Stimulated activated CD8-positive, alpha-beta memory T cell treated with anti-CD3 and anti-CD28 coated beads, Interleukin-7, amount 100 ng/mL, for 1 hour (primary cell): ENCODE measurements at places on chromosomes 4 and X.

DNA sequence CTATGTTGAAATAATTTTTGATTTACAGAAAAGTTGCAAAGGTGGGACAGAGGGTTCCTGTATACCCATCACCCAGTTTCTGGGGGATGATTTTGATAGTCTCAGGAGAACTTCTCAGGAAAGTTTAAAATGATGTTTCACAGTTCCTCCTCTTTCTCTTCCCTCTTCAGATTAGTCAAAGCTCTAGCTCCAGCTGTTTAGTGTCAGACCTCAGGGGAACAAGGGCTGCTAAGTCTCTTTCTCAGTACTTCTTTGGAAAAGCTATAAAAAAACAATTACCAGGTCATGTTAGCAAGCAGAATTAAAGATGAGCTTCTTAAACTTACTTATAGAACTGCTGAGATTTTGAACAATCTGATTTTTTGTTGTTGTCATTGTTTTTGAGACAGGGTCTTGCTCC is 12.2 kb downstream of the IL13RA1 start:
- DNase-seq: no peak

- DNase-seq: no peak
Measured at GRCh38 chr4:10891866-10892265, 207.3 kb upstream of the CLNK start.

DNA sequence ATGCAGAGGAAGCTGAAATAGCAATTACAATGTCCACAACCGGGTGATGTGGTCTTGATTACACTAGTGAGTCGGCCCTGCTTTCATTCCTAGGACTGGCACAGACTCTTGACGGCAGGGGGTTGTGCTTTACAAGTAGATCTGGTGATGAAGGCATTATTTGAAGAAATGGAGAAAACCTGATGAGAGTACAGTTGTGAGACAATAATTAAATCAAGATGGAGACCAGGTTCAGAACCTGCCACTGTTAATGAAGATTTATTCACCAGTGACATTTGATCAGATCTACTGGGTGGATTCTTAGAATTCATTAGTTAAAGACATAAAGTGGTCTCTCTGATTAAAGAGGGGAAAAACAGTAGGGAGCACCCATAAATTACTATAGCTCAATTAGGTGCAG is 747.2 kb downstream of the STPG2 start:
- no peak for DNase-seq

DNA sequence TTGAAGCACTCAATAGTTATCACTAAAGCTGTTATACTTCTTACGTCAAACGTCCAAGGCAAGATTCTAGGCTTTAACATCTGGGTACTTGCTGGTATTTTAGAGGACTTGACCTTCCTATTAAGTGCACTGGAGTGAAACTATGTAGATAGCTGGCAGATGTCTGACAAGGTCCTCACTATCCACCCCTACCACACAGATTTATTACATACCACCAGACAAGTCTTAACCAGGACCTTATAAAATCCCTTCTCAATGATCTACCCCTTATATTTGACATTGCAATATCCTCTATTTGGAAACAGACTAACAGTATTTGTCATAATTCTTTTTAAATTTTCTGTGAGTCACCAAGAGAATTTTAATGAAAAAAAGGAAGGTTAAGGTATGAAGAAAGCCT is 78.8 kb downstream of the PDGFC start:
- no peak for DNase-seq

DNA sequence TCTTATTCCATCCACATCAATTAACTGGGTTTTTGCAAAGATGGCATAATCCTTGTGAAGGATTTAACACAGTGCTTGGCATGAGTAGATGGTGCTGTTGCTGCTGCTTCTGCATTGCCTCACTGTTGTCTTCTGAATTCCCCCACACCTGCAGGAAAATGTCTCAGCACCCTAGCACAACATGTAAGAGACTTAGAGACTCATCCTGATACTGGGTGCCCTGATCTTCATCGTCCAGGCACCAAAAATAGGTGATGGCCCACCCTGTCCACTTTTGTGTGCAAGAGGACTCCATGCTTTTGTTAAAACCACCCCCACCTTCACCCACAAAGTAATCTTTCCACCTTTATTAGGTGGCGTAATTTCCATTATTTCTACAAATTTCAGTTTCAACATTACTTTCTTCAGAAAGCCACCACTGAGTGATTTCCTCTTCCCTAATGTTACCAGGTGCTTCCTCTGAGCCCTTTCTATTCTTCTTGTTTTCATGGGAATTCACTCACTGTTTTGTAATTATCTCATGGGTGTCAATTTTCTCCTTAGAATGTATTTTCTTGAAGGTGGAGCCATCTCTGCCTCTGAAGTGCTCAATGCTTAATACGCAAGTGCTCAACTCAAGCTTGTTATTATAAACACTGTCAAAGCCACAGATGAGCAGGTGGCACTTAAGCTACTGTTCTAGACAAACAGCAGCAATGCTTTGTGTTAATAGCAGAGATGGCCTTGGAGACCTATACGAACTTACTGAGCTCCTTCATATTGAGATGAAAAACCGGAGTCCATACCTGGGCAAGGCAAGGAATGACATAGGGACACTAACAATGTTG is 89.5 kb downstream of the HS3ST1 start:
- no peak for DNase-seq

GRCh38 chr4:80532674-80533333 is 197.3 kb downstream of the CFAP299 start:
- DNase-seq: no peak

GRCh38 chrX:30892591-30892990 is 3.5 kb upstream of the TAB3 start:
- DNase-seq: no peak

DNA sequence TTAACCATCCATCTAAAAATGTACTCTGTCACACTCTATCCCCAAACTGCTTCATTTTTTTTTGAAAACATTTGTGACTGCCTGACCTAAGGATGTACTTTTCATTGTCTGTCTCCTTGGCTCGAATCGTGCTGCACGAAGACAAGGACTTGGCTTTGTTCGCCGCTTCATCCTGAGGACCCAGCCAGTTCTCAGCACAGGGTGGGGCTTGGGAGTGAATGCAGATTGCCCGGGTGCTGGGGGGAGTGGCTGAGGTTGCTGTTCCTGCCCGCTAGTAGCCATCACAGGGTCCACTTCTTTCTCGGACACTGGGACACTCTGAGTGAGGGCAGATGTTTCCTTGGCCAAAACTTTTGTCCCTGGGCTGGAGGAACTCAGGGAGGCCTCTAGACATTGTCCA is 70.1 kb upstream of the CLCN4 start:
- no peak for DNase-seq

- no peak for DNase-seq
Measured at GRCh38 chrX:10923466-10923865, 187.7 kb upstream of the HCCS start.

GRCh38 chr4:2277956-2278355 is 16.0 kb upstream of the MXD4 start:
- no peak for DNase-seq

DNA sequence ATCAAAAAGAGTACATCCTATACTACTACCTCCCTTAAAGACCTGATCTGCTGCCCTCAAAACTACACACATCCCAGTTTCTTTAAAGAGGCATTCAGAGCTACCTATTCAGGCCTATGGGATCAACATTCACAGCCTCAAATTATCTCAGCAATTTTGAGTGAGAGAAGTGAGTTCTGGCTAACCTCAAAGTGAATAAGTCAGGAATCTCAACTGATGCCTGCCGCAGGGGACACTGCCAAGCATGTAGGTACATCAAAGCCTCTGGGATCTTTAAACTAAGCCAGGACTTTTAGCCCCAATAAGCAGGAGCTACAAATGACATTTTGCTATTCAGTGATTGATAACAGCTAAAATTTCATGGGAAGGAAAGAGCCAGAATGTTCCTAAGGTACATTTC is 11.6 kb downstream of the GRPR start:
- no peak for DNase-seq

DNA sequence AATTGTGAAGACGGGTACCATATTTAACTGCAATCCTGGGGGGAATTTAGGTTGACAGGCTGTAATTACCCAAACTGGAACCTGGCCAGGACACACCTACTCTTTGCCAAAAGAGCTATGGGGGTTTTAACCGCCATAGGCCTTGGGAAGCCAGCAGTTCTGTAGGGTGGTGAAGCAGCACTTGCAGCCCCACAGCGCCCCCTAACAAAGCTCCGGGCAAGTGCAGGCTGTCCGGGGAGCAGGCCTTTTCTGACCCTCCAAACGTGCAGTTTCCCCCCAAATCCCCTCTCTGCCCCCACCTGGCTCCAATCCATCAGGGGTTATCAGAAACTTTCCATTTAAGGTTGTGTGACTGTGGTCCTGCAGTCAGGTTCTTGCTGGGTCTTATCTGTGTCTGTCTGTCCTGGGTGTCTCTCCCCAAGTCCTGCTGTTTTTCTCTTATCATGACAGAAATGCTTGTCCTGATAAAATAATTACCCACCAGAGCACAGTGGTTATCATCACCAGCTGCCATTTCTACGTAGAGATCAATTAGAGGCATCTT is 350.9 kb downstream of the MID1IP1 start:
- no peak for DNase-seq

DNA sequence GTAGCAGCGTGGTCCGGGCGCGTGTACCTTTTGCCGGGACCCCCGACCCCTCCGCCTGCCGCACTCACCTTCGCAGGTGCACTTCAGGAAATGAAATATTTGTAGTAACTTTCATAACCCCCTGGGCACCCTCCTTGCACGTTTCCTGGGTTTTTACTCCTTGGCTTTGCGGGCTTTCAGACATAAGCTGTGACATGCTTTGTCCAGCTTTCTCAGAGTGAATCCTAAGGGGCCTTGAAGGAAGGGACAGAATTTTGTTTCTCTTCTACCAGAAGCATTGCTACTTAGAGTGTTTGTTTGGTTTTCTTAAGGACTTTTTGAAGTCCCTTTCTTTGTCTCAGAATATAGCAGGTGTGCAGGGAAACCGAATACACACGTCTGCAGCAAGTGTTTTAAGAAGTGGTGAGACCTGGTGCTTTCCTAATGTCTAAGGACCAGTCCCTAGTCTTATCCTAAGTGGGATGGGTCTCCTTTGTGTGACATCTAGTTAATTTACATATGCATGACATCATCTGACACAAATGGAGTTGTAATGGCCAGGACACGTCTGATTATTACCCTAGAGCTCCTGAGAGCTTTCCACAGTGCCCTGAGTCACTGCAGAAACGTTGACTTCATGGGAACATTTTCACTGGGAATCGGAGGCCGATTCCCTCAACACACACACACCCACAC is 1.3 kb downstream of the FAM149A start:
- DNase-seq: no peak

DNA sequence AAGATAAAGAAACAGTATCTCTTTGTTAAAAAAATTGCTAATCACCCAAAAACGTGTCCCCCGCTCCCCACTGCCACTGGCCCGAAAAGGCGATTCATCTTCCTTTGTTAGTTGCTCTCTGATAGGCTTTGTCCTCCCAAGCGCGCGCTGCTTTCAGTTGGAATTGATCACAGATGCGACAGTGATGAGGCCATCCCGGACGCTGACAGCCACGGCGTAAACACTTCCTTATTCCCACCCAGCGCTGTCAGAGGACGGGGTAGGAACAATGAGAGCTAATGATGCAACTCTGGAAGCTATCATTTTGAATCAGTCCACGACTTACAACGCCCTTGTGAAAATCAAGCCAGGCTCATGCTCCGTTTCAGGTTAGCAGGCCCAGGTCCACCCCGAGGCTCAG is 21.4 kb downstream of the SOD3 start:
- DNase-seq: no peak

DNA sequence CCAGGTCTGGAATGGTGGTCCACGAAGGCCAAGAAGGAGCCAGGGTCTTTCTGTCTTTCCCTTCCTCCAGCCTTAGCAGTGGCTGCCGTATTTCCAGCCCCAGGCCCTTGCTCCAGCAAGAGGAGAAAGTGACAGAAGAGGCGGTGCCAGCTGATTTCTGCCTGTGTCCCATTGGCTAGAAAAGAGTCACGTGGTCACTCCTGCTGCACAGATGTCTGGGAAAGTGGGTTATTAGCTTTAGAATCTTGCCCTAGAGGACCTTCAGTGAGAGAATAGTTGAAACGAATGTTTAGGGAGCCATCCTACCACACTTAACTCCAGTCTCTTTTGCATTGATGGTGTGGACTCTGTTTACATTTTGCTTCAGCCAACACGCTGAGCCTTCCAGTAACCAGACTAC is 99.3 kb upstream of the BCOR start:
- no peak for DNase-seq

GRCh38 chr4:79852305-79852730 is 220.7 kb downstream of the ANTXR2 start:
- no peak for DNase-seq

GRCh38 chrX:117752745-117753144 is 363.9 kb downstream of the KLHL13 start:
- DNase-seq: no peak

GRCh38 chr4:38661371-38661770 is 2.6 kb upstream of the KLF3 start:
- no peak for DNase-seq

DNA sequence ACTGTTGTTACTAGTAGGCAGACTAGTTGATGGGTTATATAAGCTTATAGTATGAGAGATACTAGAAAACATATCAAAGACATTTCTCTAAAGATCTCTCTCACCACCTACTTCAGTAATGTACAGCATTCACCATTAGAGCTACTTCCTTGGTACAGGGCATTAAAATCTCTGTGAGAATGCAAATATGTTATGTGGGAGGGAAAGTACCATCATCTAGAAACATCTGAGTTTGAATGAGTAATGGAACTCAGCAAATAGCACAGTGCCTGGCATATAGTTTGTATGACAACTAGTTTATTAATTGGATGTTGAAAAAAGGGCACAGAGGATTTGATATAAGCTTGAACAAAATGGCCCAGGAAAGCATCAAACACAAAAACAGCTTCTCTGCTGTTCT is 211.1 kb downstream of the GLUD2 start:
- DNase-seq: no peak

GRCh38 chr4:120977435-120977997 is 55.0 kb upstream of the PRDM5 start:
- no peak for DNase-seq

DNA sequence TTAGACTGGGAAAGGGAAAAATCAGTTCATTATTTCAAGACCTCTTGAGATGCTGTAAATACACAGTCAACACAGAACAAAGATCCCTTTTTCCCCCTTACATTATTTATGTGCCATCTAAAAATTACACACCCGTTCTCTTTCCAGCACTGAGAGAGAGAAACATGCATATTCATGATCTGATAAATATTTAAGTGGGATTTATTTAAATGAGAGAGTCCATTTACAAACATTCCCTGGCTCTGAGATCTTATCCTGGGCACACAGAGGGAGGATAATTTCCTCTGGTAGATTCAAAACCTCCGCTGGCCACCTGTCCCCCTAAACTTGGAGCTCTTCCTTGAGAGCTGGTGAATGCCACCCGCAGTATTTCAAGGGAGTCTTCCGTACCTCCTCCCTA is 88.6 kb downstream of the GRIA3 start:
- DNase-seq: no peak

DNA sequence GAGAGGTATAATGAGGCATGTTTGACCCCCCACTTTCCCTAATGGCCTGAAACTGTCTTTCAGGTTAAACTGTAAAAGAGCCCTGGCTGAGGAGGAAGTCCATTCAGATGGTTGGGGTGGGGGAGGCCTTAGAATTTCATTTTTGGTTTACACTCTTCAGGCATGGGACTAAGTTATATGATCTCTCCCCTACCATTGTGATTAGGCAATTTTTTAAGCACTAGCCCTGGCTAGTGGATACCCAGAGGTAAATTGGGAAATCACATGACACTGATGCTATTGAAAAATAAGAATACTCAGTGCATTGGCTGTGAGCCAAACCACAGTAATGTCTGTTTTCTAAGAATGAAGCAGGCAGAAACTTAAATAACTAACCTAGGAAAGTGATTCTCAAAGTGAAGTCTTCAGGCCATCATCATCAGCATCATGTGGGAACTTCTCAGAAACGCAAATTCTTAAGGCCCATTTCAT is 149.7 kb downstream of the RRAGB start:
- no peak for DNase-seq
